ENCODE measurements at places on chromosomes 16 and 17.

GRCh38 chr16:75590920-75591843, 25.0 kb downstream of the GABARAPL2 start:
- no peak for DNase-seq

DNA sequence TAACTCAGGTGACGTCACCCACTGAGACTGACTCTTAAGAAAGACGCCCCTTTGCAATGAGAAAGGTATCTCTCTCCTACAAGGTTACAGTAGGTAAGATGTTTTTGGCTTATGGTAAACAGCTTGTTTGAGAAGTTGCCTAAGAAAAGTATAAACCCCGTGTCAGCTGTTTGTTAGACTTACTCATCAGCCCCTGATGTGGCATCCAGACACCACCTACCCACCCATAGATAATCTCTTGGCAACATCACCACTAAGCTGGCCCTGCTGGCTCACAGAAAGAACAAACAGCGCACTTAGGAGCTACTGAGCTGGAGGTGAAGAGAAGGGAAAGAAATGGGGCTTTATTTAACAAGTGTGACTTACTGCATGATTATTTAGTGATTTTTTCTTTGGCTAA, 121.0 kb downstream of the PARN start:
- no peak for DNase-seq

DNA sequence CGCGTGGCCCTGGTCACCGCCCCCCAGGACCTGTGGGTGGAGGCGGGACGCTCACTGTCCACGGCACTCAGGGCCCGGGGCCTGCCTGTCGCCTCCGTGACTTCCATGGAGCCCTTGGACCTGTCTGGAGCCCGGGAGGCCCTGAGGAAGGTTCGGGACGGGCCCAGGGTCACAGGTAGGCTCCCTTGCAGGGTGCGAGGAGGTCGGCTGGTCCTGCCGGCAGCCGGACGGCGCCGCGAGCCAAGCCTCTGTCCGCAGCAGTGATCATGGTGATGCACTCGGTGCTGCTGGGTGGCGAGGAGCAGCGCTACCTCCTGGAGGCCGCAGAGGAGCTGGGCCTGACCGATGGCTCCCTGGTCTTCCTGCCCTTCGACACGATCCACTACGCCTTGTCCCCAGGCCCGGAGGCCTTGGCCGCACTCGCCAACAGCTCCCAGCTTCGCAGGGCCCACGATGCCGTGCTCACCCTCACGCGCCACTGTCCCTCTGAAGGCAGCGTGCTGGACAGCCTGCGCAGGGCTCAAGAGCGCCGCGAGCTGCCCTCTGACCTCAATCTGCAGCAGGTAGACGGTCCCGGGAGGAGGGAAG, 1.3 kb downstream of the GUCY2D start:
- no peak for DNase-seq

- no peak for DNase-seq
Observed at GRCh38 chr17:19337712-19338023, 24.9 kb downstream of the B9D1 start.

- no peak for DNase-seq
Observed at GRCh38 chr17:49452201-49452600, 37.5 kb upstream of the PHB1 start.

GRCh38 chr16:49930841-49931240, 74.9 kb upstream of the ZNF423 start:
- no peak for DNase-seq

- no peak for DNase-seq
Observed at GRCh38 chr16:61050547-61050946, 985.7 kb downstream of the CDH8 start.

- DNase-seq = no peak
Observed at GRCh38 chr17:11899537-11899942, 97.7 kb downstream of the ZNF18 start.

DNA sequence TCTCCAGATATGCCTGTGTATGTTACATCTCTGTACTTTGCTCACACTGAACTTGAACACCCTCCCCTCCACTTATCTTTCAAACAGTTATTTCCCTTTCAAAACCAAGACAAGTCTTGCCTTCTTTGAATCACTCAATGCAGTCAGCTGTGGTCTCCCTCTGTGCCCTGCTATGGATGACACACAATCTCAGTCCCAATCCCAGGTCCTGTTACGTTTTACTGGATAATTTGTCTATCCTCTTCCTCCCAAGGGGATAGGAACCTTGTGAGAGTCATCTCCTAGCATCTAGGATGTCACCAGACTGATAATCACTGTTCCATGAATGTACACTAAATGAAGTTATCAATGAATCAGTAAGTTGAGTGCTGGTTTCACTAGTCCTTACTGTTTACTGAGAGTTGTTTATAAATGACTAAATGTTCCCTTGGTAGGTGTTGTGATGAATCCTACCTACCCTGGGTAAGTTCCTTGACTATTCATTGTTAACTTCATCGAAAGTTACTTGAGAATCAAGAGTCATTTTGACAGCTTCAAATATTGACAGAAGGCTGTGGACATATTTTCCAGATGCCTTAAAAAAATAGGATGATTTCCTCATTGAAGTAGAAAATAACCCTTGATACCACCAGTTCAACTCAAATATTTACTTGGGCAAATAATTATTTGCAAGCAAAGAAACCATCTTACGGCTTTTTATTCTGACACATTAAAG, 244.9 kb downstream of the PRKCA start:
- no peak for DNase-seq

DNA sequence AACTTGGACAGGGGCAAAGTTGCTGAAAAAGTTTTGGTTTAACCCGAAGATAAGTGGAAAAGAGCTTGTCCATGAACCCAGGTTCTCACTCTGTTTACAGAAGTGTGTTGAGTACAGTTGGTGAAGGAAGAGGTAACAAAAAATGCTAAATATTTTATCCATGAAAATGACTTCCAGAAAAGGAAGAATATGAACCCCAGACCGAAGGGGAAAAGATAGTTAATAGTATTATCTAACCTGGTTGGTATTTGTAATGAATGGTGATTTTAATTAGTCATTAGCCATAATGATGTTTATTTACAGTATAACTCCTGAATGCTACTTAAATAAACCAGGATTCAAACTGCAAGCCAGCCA, 574 bp upstream of the TMEM106A start:
- no peak for DNase-seq

- no peak for DNase-seq
Observed at GRCh38 chr16:83615141-83615952, 192.4 kb upstream of the HSBP1 start.
